ENCODE measurements at places on chromosomes 13 and 19.

GRCh38 chr13:60418954-60419353, 21.9 kb downstream of the TDRD3 start:
- no peak for DNase-seq

DNA sequence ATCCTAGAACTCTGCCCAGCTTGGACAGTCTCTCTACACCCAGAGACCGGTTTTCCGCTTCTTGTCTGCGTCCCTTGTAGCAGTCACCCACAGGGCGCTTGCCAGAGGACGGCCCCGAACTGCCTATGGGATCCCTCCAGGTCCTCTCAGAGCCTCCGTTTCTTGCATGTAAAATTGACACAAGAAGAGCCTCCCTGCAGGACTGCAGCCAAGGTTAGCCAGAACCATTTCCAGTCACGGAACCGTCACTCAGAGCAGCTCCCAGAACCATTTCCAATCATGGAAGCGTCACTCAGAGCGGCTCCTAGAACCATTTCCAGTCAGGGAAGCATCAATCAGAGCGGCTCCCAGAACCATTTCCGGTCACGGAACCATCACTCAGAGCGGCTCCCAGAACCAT, 65.5 kb downstream of the ATP11A start:
- DNase-seq, result no peak

DNA sequence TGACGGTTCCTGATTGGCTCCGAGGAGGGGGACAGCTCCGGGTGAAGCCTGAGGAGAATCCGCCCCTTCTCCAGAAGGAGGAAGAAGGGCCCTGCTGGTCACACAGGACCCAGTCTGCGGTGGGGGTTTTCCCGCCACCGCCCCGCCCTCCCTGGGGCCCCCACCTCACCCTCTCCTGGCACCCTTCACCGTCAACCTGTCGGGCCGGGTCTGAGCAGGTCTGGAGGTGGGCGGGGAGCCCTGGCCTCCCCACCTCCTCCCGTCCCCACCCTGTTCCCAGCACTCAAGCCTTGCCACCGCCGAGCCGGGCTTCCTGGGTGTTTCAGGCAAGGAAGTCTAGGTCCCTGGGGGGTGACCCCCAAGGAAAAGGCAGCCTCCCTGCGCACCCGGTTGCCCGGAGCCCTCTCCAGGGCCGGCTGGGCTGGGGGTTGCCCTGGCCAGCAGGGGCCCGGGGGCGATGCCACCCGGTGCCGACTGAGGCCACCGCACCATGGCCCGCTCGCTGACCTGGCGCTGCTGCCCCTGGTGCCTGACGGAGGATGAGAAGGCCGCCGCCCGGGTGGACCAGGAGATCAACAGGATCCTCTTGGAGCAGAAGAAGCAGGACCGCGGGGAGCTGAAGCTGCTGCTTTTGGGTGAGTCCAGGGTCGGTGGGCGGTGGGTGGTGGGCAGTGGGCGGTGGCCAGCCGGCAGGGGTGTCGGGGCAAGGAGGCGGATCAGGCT, at the start of gene GNA15:
GNA15 (plus strand) TSS at position 73 of the 723 bp plus-strand sequence; CDS start at position 491, 418 bp downstream.
- no peak for DNase-seq

GRCh38 chr19:12112701-12113100, 27.4 kb downstream of the ZNF20 start:
- no peak for DNase-seq

DNA sequence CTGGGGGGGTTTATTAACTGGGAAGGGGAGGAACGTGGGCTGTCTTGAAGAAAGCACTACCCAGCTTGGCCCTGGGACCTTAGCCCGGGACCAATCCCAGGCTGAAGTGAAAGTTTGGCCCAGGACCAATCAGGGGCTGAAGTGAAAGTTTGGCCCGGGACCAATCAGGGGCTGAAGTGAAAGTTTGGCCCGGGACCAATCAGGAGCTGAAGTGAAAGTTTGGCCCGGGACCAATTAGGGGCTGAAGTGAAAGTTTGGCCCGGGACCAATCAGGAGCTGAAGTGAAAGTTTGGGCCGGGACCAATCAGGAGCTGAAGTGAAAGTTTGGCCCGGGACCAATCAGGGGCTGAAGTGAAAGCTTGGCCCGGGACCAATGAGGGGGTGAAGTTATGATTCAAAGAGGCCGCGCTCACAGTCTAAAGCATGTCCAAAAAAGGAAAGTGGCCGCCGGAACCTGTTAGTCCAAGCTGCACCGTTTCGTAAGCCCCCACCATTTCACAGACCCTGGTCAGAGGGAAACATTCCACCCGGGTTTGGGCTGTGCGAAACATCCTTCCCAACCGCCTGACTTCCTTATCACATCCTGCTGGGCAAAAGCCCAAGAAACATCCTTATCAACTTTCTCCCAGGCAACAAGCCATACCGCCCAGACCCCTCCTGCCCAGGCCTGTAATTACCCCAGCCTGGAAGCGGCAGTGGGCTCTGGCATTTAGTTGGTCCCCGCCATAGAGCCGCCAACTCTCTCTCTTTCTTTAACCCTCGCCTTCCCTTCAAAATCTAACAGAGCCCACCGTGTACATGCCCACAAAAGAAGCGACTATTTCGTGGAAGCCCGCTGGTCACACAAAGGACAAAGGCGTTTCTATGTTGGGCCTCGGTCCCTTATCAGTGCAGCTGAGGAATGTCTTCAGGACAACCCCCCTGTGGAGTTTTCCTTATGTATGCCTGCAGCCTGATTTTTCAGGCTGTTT, 1.1 kb downstream of the ZNF850 start:
- peak; percentile 64 for DNase-seq

DNA sequence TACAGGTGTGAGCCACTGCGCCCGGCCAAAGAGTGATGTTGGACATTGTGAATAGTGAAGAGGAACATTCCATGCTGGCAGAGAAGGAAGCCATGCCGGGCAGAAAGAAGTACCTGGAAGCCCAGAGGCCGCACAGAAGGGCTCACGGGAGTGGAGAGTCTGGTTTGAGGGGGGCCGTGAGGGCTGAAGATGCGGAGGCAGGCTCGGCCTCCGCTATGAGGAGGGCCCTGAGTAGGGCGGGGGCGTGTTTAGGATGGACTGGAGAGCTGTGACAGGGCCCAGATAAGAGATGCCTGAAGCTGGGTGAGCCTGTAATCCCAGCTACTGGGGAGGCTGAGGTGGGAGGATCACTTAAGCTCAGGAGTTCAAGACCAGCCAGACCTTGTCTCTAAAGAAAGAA, 1.6 kb downstream of the JOSD2 start:
- no peak for DNase-seq

DNA sequence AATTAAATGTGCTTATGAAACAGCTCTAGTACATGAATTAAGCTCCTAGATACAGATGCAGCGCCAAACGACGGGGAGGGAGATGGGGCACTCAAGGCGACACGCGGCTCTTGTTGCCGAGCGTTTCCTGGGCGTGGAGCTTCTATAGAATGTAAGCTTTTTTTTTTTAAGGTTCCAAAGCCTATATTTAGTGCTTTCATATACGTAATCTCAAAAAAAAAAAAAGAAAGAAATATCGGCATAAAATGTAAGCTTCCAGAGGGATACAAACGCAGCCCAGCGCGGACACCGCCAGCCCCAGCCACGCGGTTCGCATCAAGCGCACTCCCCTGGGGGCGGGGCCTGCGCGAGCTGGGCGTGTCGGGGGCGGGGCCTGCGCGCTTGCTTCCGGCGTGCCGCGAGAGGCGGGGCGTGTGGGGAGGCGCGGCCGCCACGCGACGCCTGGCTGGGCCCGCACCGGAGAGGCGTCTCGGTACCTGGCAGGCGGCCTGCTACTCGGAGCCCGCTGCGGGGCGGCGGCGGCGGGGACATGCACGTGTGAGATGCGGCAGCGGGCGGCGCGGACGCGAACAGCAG, at the start of gene URI1:
URI1 (plus strand) TSS at position 412 of the 576 bp plus-strand sequence. CDS start 309 bp downstream, outside the sequence.
- peak; percentile 98 for DNase-seq

GRCh38 chr13:107778094-107778493, 437.2 kb downstream of the LIG4 start:
- no peak for DNase-seq
